ENCODE measurements at places on chromosomes 4 and X.

GRCh38 chrX:148381603-148382002 lies 118.8 kb upstream of the AFF2 start:
- no peak for DNase-seq

DNA sequence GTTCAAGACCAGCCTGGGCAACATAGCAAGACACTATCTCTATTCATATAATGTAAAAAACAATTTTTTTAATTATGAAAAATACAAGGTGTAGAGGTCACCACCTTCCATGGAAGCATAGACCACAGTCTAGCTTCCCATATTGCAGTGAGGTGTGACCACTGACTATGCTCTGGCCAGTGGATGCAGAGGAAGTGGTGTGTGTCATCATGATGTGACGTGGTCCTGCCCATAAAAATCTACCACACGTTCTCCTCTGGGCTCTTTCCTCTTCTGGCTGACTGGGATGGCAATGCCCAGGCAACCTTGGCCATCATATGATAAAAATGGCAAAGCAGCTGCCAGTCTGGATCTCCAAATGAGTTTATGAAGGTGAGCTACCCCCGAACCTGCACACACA lies 65.7 kb downstream of the RBM47 start:
- no peak for DNase-seq

- DNase-seq, result no peak
These were observed 61.6 kb upstream of the GPM6A start for GRCh38 chr4:175873707-175874106.

DNA sequence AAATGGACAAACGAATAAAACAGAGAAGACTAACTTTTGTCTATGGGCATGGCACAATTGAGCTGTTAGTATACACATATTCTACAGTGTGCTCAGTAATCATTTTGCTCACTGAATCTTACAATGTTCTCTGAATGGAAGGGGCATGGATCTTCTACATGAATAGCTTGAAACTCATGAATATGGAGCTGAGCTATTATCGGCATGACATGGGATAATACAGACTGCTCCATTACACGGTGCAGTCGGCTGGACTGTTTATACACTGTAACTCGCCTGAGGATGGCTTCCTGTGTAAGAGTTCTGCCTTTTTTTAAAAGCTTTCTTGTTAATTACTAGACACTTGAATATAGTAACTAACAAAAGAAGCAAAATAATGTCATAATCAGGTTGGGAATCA lies 368.5 kb upstream of the MAD2L1 start:
- DNase-seq, result no peak

GRCh38 chr4:26962720-26963119 lies 102.1 kb downstream of the STIM2 start:
- DNase-seq, result no peak

- DNase-seq, result peak; percentile 8
These were observed 179.9 kb upstream of the PPP3CA start for GRCh38 chr4:101527188-101527587.

DNA sequence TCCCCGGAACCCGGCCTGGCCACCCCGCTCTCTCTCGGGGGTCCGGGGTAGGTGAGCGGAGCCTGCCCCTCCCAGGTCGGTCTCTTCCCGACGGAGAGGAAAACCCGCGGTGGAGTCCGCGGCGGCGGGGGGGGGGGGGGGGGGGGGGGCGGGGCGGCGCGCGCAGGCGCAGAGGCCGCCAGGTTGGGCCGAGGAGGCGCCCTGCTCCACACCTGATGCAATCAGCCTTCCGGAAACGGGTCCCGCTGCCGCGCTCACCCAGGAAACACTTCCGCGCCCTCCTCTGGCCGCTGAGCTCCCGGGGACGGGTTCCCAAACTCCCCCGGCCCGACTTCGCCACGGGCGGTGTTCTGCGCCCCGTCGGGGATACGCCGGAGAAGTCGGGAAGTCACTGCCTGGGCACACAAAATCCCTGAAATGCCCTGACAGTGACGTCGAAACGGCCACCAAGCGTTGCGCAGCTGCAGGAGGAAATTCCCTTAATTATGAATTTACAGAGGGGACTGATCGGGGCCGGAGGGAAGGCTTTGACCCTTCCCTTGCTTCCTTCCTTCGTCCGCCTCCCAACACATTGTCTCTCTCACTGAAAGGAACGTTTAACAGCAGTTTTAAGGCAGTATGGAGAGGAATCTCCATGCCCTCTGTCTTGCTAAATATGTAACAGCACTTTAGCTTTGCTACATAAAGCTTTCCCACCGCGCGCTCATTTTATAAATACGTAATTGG lies 2.1 kb upstream of the APBB2 start:
- no peak for DNase-seq

- DNase-seq, result no peak
These were observed 70.3 kb downstream of the PHOX2B start for GRCh38 chr4:41678086-41678816.

- DNase-seq, result no peak
These were observed 133.4 kb downstream of the KLHL8 start for GRCh38 chr4:87087015-87087414.

GRCh38 chr4:90306810-90307209 lies 179.6 kb downstream of the CCSER1 start:
- no peak for DNase-seq

- peak; percentile 3 for DNase-seq
These were observed 3.3 kb downstream of the SH3BP2 start for GRCh38 chr4:2795893-2796848.

DNA sequence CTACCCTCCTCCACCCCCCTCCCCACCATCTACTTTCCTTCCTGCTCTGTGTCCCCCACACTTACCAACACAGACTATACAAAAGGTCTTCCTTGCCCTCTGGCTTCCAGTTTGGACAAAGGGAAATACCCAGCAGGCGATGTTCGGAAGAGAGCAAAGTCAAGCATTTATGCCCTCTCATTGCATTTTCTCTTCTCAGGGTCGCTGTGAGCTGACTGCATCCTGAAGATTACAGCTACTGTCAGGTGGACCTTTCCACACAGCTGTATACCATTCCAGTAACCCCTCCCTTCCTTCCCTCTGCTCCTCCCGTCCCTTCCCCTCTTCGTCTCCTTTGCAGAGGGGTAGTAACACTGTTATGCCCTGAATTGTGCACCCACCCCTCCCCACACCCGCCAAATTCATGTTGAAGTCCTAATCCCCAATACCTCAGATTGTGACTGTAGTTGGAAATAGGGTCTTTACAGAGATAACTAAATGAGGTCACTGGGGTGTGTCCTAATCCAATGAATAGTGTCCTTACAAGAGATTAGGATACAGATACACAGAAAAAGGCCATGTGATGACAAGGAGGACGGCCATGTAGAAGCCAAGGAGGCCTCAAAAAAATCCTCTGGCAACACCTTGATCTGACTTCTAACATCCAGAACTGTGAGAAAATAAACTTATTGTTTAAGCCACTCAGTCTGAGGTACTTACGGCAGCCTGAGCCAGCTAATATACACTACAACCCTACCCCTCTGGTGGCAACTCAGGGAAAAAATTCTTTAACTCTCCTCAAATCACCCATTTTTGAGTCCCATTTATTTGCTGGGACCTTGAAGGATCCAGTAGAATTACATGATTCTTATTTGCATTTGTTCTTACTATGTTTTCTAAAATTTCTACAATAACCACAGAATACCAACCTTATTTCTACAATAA lies 11.7 kb downstream of the MORF4L2 start:
- DNase-seq, result no peak

- DNase-seq, result no peak
These were observed 367.8 kb upstream of the RASGEF1B start for GRCh38 chr4:81839347-81840042.

DNA sequence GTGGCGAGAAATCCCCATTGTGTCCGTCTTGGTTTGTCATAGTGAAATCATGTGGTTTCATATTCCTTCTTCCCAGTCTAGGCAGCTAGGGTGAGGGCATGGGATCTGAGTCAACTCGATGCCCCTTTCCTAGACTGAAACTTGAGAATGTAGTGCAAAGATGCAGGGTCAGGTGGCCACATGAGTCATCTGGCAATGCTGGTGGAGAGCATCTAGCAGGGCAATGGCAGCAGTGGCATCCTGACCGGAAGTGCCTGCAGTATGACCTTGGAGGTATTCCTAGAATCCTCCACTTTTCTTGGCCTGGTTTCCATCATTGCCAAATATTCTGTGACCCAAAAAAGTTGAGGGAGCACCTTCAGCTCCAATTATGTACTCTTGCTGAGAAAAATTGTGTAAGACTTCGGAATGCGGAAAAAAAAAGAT lies 39.1 kb upstream of the TMEM184C start:
- DNase-seq, result no peak

DNA sequence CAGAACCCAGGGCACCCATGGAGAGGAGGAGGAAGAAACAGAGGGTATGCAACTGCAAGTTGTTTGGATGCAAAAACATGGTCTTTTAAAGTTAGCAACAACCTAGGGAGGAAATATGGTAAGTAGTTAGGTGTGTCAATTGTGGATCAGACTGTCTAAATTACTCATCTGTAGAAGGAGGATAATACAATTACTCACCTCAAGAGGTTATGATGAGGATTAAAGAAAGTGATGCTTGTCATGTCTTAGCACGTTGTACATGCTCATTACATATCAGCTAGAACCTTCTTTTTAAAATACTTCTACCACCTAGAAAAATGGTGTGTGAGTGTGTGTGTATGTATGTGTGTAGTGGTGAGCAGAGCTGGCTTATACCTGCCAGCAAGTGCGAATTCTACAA lies 2.3 kb upstream of the C1QTNF7 start:
- no peak for DNase-seq

GRCh38 chrX:99073551-99073950 lies 1336.5 kb downstream of the PCDH19 start:
- no peak for DNase-seq

DNA sequence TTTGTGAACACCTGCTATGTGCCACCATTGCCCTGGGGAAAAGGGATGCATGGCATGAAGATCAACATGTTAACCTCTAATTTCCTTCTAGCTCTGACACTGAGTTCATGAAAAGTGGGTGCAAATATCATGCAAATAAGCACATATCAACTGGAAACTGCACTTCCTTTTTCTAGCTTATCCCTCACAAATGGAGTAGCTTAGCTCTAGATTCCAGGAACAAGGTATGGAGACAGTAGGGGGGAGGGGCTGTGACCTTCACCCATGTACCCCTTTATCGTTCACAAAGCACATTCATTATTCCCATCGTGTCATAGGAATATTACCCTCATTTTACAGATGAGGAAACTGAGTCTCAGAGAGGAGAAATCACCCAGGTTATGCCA lies 37.4 kb downstream of the STARD8 start:
- no peak for DNase-seq

DNA sequence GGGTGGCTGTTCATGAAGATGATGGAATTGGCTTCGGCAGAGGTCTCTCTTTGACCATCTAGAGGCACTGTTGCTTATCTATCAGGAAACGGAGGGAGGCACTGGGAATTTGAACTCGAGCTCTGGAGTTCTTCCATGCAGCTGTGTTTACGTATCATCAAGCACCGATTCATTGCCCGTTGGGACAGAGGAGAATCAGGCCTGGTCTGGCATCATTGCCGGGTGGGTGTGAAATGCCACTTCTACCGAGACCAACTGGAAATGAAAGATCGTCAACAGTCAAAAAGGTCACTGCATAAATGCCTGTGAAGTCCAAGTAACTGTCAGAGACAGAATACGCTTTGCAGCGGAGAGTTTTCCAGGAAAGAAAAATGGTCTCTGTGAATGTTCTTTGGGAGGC lies 166.9 kb downstream of the ASMT start:
- DNase-seq, result no peak

- DNase-seq, result no peak
These were observed 56.8 kb downstream of the SEPSECS start for GRCh38 chr4:25103418-25103817.

- DNase-seq, result no peak
These were observed 297.8 kb downstream of the ZNF674 start for GRCh38 chrX:46247456-46247855.

Data from T-helper 17 cell (primary cell).